Right forelimb (tissue), 1 donor: ENCODE measurements at places on chromosomes 7 and 10.

GRCh38 chr10:118332236-118332635 is 9.9 kb downstream of the FAM204A start:
- no peak for DNase-seq

DNA sequence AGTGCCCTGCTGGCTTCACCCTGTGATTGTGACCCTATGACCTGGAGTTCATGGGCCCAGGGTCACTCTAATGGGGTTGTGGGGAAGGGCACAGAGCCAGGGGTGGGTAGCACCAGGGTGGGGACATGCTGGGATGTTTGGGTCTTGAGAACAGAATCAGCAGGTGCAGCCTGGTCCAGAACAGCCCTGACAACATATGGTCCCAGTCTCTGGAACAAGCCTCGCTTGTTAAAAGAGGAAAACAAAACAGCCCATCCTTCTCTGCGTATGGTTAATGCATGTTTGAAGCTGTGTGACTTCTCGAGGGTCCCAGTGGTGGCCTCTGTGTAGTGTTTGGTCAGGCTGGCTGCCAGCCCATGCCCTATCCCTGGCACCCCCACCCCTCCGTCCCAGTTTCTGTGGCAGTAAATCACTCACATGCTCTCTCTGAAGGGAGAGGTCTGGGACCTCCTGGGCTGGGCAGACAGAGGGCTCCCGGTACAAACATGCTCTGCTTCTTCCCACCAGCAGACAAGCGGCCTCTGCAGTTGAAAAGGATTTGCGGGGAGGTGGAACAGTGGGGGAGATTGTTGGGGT is 79.4 kb downstream of the FAM241B start:
- no peak for DNase-seq

GRCh38 chr10:78746155-78746763 is 322.5 kb upstream of the ZMIZ1 start:
- DNase-seq = no peak

GRCh38 chr10:114058297-114058696 is 14.6 kb downstream of the ADRB1 start:
- no peak for DNase-seq

DNA sequence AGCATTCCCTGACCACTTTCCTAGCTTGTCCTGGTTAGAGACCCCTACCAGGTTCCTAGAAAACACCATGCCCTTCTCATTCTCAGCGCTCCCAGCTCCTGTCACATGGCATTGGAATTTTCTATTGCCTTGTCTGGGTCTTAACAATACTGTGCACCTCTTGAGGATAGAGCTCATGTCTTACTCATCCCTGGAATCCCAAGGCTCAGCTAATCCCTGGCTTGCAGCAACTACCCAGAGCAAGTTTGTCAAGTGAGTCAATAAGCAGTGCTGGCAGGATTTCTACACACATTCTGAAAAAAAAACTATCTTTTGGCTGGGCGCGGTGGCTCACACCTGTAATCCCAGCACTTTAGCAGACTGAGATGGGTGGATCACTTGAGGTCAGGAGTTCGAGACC is 11.7 kb upstream of the PRDX3 start:
- DNase-seq = no peak

GRCh38 chr7:124515106-124515830 is 250.3 kb downstream of the GPR37 start:
- DNase-seq = no peak

- DNase-seq = no peak
Observed at GRCh38 chr10:122655524-122656307, 43.9 kb downstream of the C10orf120 start.

- no peak for DNase-seq
Observed at GRCh38 chr7:12716134-12716681, 28.8 kb downstream of the ARL4A start.

DNA sequence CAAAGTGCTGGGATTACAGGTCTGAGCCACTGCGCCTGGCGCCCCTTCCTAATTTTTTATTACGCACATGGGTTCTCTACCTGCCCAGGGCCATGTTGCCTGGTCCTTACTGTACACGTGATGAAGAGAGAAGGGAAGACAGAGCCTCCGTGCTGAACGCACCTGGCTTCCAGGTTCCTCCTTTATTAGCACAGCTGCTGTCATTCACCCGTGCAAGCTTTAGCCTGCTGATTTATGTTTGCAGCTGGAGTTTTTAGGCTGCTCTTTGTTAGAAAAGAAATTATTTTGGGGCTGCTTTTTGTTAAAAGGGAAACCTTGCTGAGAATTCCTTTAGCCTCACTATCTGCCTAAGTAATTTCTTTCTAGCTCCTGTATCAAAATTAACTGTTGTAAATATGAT is 417.0 kb downstream of the CALN1 start:
- no peak for DNase-seq

- DNase-seq = no peak
Observed at GRCh38 chr10:128211064-128211504, 84.9 kb upstream of the MKI67 start.

DNA sequence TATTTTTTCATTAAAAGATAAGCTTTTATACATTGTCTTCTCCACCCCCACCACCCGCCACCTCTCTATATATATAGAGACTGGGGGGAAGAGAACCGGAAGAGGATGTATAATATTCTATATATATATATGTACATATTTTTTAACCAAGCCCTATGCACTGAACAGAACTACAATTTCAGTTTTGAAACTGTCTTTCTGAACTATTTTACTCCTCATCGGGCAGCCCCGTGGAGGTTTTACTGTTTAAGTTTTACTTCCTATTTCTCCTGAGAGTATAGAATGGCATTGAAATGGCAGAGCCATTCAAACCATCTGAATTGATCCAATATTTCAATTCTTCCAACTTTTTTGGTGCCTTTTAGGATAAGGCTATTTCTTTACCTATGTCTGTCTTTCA is 1047.1 kb downstream of the NRG3 start:
- no peak for DNase-seq

DNA sequence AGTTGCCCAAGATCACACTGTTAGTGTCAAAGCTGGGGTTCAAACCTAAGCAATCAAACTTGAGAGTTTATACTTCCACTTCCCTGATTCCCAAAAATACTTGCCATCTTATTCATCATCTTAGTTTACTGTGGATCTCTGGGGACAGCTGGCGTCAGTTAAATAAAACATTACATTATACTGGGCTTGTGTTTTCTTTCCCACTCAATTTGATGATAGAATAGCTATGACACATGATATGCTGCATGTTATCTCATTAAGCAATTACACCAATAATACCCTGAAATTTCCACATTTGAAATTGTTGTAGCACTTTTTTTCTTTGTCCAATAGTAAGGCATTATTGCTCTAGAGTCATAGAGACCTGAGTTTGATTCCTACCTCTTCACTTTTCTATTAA is 62.9 kb upstream of the MXI1 start:
- no peak for DNase-seq

- no peak for DNase-seq
Observed at GRCh38 chr7:28358423-28358868, 53.9 kb upstream of the CREB5 start.

DNA sequence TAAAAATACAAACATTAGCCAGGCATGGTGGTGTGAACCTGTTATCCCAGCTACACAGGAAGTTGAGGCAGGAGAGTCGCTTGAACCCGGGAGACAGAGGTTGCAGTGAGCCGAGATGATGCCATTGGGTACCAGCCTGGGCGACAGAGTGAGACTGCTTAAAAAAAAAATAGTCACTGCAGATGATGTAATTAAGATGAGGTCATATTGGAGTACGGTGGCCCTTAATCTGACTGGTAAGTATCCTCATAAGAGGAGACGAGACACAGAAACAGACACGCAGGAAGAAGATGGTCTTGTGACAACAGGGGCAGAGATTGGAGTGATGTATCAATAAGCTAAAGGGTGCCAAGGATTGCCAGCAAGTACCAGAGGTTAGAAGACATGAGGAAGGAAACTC is 156.0 kb downstream of the FAM107B start:
- no peak for DNase-seq

DNA sequence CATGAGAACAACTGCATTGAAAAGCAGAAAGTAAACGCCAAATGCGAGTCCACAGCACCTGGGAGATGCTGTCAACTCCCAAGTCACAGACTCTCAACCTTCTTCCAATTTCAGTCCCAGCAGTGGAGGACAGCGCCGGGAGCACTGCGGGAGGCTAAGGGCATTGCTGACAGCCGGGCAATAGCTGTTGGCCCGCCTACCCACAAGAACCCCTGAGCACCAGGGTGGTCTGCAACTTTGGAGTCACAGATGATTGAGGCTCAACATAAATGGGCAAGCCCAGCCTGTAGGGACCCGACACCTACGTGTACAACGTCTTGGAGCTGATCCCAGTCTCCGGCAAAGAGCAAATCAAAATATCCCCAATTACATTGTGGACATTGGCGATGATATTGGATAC is 262.9 kb downstream of the TCERG1L start:
- peak; percentile 37 for DNase-seq

DNA sequence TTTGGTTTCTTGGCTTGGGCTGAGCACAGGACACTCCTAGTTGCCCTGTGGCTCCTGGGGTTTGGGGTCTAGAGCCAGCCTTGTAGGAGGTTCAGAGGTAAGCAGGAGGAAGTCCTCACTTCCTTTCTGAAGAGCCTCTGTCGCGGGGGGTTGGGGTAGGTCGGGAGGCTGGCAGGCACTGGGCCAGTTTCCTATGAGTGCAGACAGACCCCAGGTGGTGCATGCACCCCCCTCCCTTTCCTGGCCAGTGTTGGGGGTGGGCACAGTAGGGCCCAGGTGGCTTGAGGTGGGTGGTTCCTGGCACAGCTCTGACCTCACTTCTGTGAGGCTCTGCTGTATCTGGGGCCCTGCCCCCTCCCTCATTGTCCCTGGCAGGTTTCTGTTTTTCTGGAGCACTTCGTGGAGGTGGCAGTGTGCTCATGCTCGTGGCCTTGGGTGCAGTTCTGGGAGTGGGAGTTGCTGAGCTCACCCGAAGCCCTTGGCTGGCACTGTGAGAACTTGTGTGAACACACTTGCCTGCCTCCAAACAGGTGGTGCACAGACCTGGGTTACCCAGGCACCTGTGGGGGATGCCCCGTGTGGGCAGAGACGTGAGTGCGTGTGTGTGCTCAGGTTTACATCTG is 1.8 kb downstream of the PALD1 start:
- DNase-seq = no peak

DNA sequence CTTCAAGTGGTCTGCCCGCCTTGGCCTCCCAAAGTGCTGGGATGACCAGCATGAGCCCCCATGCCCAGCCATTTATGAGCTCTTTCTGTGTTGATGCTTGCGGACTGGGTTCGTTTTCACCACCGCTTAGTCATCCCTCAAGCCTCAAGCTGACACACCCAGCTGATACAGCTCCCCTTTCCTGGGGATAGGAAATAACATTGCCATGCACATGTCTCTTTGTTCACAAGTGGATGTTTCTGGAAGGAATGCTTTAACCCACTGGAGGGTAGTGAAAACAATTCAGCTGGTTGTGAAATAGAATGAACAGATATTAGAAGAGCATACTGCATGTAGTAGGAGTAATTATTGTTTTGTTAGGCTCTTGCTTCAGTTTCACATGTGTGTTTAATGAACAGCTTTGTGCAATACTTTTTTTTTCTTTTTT is 8.5 kb upstream of the METTL27 start:
- DNase-seq = no peak

GRCh38 chr10:58796242-58796641 is 283.6 kb downstream of the BICC1 start:
- no peak for DNase-seq
